SK-N-SH treated with all-trans-retinoic acid at 6 μM for 48 hours (cell line): ENCODE measurements at places on chromosomes 3 and 15.

- ATAC-seq, result no peak
Measured at GRCh38 chr15:42231088-42231487, 23.0 kb upstream of the VPS39 start.

GRCh38 chr15:48112242-48112641 lies 8.5 kb upstream of the SLC24A5 start:
- peak; percentile 97 for ATAC-seq

DNA sequence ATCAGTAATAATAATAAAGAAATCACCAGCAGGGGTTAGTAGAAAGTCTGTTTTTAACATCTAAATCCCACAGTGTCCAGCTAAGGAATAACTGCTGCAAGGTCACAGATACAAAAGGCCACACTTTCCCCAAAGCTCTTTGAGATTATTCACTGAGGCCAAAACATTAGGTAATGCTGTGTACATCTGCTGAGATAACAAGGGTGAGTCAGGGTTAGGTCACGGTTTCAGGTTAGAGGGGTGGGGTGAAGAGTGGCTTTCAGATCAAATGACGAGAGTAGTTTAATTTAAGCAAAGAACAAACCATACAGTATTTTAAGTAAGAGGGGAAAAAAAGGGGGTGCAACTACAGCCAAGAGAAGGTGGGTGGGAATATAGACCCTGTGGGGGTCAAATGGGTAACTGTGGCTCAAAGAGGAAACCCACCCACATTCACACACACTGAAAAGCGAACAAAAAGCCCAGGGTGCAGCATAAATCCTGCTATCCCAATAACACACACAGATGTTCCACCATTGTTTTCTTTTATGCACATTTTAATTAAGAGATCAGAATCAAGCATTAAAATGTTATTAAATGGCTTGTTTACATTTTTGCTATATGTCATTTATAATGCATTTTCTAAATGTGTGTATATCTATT lies 412.9 kb downstream of the TIGIT start:
- peak; percentile 75 for ATAC-seq

DNA sequence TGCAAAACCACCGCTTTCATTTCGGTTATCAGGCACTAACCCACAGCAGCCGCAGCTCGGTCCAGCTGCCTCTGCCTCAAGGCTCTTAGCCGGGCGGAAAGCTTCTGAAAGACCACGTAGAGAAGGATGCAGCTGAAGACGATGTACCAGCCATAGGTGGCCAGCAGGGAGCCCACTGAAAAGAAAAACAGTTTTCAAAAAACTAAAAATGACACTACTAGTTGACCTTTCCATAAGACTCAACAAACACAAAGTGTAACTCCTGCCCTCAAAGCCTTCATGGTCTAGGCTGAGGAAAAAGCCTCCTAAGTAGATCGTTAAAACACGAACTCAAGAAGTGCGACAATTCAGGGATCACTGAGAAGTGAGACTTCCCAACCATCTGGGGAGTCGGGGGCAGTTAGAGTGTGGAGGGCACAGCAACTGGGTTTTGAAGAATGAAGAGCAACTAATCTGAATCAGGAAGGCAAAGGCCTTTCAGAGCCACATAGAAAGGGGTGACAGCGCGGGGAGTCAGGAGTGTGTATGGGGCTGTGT lies 716 bp downstream of the SELENOS start:
- peak; percentile 76 for ATAC-seq

GRCh38 chr15:77036537-77037387 lies 34.1 kb downstream of the TSPAN3 start:
- no peak for ATAC-seq

- no peak for ATAC-seq
Measured at GRCh38 chr3:128145279-128145678, 8.0 kb upstream of the EEFSEC start.

GRCh38 chr3:17078926-17079465 lies 194.2 kb downstream of the PLCL2 start:
- no peak for ATAC-seq

DNA sequence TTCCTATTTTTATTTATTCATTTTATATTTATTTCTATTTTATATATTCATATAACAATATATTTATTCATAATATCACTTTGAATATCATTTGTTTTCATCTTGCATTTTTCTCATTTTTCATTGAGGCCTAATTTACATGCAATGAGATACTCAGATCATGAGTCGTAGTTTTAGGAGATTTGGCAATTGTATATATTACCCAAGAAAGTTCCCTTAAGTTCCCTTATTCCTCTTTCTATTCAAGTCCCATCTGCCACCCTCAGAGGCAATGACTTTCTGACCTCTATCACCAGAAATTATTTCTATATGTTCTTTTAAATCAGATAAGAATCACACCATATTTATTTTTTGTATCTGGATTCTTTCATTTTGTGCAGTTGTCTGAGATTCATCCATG lies 329.1 kb upstream of the TPRG1 start:
- ATAC-seq, result no peak

- peak; percentile 89 for ATAC-seq
Measured at GRCh38 chr15:85047271-85047948, 65.8 kb downstream of the PDE8A start.

DNA sequence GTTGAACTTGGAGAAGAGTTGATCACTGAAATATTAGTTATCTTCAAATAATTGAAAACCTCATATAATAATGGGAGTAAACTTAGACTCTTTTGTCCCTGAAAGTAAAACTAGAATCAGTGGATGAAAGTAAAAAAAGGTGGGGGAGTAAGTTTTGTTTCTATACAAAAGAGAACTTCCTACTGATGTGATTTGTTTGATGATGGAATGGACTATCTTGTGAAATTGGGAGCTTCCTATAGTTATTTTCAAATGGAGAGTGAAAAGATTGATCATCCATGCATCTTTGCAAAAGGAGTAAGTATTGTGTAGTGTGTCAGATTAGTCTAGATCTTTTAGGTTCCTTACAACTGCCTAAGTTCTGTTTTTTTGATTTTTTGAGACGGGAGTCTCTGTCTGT lies 28.4 kb downstream of the SPRED1 start:
- ATAC-seq, result no peak

DNA sequence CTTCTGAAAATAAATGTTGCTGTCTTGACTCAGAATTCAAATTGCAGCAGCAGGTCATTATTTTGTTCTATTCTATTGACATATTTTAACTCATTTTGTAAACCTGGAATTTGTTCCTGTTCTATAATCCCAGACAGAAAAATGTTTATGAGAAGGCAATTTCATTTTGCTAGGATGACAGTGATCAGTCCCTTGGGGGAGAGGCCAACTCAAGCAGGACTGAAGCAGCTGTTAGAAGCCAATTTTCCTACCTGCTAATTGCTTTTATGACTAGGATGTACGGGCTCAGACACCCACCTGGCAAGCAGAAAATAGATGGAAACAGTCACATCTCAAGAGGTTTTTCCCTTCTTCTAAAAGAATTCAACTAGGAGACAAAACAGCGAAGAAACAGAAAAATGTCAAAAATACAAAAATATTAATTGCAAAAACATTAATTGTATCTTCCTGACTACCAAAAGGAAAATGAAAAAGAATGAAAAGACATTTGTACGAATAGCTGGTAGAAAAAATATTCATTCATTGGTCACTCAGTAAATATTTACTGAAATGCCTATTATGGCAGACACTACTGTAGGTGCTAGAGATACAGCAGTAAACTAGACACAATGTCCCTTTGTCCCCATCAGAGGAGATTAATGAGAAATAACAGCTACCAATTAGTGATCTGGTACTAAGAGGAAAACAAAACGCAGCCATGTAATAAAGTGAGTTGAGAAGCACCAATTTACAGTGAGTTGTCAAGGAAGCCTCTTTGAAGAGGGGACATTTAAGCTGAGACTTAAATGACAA lies 73.5 kb downstream of the PEAK1 start:
- ATAC-seq, result no peak

DNA sequence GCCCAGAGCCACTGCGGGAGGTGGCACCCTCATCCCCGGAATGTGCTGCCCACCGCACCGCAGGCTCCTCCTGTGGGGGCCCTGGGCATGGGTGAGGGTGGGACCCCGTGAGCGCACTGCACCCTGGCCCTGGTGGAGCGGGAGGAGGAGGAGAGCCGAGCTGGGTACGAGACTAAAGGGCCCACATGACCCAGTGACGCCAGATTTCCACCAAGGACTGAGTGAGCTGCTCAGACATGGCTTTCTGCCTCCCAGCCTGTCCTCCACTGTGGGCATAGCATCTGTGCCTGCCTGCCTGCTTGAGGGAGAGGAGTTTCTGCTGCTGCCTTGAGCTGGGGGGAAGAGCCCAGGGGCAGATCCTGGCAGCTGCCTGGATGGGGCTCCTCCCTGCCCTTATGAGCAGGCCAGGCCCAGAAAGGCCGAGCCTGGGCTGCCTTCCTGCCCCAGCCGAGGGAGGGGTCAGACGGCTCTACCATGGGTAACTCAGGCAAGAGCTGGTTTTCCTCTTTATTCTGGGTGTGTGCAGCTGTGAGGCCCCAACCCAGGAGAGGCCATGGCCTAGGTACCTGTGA lies 88.4 kb downstream of the VGLL4 start:
- no peak for ATAC-seq

GRCh38 chr15:101499863-101500713 lies 10.6 kb upstream of the PCSK6 start:
- ATAC-seq, result no peak

GRCh38 chr15:89019436-89019835 lies 68.8 kb upstream of the ABHD2 start:
- ATAC-seq, result no peak

GRCh38 chr15:100284191-100284590 lies 57.6 kb downstream of the ADAMTS17 start:
- no peak for ATAC-seq

GRCh38 chr15:27545494-27546255 lies 553.4 kb downstream of the OCA2 start:
- no peak for ATAC-seq

DNA sequence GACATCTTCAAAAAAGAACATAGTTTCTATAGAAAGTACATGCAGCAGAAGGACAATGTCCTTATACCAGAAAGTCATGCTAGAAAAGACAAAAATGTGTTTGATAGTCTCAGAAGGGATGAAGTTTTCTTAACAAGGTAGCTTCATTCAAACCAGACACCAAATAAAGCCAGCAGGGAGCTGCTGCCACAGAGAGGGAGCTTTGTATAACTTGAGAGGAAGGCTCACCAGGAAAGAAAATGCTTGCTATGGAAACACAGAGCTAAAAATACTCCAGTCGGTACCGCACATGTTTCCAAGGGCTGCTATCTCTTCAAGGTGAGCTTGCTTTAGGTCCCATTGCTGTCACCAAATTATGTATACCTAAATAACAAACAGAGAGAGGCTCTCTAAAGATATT lies 1074.8 kb upstream of the ALCAM start:
- peak; percentile 36; the same call in 1 of the 3 replicates for ATAC-seq

DNA sequence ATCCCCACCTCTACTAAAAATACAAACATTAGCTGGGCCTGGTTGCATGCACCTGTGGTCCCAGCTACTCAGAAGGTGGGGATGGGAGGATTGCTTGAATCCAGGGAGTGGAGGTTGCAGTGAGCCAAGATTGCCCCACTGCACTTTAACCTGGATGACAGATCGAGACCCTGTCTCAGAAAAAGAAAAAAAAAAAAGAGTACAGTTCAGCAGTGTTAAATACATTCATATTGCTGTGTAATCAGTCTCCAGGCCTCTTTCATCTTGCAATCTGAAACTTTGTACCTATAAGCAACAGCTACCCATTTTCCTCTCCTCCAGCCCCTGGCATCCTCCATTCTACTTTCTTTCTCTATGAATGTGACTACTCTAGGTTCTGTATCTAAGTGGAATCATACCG lies 61.2 kb downstream of the LPP start:
- ATAC-seq, result no peak

- ATAC-seq, result no peak
Measured at GRCh38 chr15:49748791-49749190, 127.9 kb downstream of the DTWD1 start.

- ATAC-seq, result no peak
Measured at GRCh38 chr3:119659606-119660291, 640 bp downstream of the POPDC2 start.

DNA sequence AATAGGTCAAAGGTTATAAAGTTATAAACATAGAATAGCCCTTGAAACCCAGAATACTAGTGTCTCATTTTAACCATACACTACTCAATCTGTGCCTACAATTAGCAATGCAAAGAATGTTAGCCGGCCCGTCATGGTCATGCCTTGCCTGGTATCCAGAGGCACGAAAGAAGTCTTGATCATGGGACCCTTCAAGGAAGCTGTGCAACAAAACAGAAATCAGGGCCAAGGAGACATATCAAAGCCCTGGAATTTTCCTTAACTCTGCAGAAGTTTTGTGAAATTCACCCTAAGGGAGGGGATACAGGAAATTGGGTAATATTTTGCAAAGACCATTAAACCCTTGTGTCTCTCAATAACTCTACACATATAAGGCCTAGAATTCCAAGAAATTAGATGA lies 482.4 kb downstream of the ROBO1 start:
- no peak for ATAC-seq

GRCh38 chr3:178971614-178972013 lies 100.0 kb downstream of the ZMAT3 start:
- no peak for ATAC-seq
